RCC 7860 (cell line): ENCODE measurements at places on chromosomes 5 and 9.

DNA sequence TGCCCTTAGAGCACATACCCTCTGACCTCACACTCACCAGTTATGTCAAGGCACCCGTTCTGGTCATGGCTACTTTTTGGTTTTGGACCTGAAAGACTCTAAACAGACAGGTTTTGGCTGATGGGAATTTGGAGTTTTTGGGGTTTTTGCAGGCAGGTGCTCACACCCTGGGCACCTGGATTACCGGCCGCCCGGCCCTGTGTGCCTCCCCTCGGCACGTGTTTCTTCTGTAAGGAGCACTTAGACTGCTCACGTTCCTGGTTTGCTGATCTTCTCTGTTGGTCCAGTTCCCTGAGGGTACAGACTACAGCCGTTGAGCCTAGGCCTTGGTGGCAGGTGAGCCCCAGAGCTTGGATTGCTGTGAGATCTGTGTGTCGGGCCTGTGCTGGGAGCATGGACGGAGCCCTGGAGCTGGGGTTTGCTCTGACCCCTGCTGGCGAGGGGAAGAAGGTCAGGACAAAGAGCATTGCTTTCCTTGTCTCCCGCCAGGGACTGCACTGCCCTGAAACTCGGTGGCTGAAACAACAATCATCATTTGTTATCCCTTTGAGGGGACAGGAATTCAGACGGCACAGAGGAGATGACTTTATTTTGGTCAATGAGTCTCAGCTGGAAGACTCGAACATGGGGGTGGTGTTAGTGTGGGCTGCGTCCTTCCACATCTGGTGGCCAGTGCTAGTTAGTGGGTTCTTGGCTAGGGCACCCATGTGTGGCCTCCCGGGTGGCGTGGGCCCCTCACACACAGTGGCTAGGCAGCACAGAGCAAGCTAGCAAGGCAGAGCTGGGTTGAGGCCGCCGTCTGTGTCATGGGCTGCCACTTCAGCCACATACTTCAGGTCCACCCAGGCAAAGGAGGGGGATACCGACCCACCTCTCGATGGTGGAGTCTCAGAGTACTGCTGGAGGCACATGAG is 76.4 kb downstream of the EHMT1 start:
- DNase-seq = no peak

DNA sequence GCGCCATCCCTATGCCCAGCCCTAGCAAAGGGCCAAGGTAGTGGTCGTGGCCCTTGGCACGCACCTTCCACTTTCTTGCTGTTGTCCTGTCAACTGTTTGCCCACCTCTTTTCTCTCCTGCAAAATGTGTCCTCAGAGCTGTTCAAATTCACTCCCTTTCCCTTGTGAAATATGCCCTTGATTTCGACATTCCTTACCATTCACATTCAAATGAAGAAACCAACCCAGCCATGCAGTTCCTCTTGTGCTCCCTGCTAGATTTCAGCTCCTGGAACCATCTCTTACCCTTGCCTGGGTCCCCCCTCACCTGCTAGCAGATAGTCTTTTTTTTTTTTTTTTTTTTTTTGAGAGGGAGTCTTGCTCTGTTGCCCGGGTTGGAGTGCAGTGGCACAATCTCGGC is 19.6 kb upstream of the HRH2 start:
- DNase-seq = no peak

DNA sequence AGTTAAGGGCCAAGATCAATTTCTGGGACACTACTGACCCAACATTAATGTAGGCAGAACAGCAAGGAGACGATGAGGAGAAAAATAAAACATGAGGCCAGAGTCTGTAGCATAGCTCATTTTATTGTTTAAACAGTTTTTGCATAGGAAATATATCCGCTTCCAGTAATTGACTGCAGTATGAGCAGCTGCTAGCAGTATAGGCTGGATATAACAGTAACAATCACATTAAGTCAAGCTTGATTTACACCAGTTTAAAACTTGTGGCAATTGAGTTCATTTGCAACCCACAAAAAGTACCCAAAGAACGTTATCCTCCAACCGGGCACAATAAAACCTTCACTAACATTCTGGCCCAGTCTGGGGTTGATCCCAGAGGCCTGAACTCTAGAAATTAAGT is 232.2 kb downstream of the NFIB start:
- DNase-seq = no peak

DNA sequence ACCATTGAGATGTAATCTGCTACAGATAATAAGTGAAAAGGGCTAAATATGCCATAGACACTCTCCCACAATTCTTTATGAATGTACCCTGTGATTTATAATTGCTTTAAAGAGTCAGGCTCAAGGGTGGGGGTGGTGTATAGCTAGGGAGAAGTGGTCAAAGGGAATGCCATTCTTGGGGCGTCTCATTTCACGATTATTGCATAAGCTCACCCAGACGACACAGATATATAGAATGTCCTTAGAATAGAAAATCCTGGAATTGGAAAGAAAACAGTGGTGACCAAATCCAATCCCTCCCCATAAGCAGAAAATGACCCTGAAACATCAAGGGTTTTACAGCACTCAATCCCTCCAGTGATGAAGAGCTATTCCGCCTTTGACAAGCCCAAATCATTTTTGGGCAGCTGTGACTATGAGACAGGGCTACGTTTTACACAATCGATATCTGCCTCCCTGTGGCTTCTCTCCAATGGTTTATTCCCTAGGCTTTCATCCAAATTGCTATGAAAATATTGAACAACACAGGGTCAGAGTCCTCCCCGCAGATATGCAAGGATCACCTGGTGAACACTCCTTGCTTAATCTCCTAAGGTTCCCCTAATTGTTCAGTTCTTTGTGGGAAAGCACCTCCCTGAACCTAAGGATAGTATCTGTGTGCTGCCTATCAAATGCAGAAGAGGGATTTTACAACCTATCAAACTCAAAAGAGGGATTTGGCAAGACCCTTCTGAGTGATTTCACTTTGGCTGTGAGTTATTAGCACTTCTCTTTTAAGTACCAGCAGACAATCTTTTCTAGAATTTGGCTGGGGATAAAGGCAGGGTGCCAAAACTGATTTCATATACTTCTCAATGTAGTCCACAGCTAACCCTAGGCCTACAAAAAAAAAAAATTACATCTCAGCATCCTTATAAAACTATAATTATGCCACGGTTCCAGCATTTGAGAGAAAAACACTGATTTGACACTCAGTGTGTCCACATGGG is 144.9 kb upstream of the CDH6 start:
- no peak for DNase-seq

- no peak for DNase-seq
Measured at GRCh38 chr5:79111960-79112702, 522 bp downstream of the BHMT start.
